DMS 273 treated with DMSO at 0.1 percent for 48 hours (cell line): ENCODE measurements at places on chromosomes 4 and X.
A peak's percentile ranks its signal among the peaks of the same experiment; 100 is the strongest.

DNA sequence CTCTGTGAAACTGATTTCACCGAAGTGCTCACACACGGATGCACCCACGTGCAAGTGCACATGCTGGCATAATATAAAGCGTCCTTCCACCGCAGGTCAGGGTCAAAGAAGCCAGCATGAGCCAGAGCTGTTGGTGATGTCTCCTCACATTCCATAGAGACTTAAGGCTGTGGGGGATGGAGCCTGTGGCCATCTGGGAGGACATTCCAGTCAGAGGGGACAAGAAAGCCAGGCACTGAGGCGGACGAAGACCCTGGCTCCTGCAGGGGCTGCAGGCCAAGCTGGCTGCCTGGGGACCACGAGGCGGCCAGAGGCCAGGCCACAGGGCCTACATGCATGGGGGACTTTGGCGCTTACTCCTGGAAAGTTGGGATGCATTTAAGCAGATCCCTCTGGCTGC is 7.7 kb downstream of the RNF212 start:
- no peak for DNase-seq

DNA sequence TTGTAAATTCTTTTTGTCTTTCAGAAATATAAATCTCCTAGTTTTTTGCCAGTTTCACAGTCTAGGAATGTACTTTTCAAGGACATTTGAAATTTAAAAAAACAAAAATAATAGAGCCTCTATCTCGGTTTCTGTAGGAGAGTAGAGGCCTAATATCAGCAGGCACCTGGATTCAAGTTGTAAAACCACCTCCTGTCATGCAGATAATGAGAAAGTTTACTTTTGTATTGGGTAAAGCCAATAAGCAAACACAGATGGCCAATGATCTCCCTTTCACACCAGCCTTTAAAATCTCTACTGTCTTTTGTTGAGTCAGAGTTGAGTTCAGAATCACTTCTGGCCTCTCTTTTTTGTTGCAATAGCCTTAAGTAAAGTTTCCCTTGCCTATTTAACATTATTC is 1499.9 kb downstream of the PCDH18 start:
- no peak for DNase-seq

DNA sequence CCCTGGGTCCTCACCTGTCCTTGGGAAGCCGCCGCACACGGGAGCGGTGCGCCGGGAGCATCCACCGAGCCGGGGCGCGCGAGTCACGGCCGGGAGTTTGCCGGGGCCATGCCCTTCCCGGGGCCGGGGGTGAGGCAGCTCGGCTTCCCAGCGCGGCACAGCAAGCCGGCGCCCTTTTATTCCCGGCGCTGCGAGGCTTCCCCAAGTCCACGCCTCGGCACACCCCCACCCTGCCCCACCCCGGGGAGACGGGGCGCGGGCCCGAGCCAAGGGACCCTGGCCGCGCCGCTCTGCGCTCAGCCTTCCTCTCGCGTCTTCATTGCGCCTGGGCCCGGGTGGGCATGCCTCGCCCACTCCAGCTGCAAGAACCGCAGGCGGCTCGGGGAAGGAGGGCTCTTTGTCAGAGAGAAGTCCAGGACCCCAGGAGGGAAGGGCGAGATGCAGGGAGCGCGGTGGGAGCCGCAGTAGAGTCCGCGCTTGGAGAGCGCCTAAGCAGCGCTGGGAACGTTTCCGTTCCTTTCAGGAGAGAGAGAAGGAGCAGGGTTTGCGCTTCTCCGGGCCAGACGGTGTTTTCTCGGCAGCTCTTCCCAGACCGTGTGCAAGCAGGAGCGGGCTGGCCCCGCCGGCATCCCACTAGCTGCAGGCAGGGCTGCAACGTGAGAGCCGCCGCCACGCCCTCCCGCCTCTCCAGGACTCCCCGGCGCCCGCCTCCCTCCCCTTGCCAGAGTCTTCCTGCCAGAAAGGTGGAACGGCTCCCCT is at the start of gene MXRA5:
Gene MXRA5, minus strand, starts transcription at position 152 of the 759 bp plus-strand sequence. CDS start 2,819 bp downstream, outside the sequence.
- DNase-seq, result peak; percentile 73

DNA sequence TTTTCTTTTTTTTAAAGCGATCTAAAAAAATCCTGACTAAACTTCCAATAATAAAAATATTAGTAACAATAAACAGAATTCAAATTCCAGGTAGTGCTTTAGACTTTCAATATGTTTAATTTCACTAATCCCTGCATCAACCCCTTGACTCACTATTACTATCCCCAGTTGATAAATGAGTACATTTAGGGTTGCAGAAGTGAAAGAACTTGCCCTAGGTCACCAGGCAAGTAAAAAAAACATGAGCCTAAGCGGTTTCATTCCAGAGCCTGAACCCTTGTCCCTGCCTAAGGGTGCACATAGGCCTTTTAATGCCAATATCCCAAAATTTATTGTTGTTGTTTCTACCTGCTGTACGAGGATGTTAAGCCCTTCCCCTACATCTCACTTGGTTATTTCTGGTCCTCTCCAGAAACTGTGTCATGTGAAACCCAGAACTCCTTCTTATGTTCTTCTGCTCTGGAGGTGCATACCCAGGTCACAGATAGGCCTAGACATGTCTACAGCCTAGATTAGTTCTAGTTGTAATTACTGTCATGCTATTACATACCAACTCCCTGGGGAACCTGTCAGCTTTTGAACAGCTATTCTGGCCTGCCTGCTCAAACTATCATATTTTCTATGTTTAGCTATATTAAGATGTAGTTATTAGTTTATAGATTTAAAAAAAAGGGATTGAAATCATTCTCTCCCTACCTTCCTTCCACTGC is 244.5 kb upstream of the PITX2 start:
- DNase-seq, result no peak

DNA sequence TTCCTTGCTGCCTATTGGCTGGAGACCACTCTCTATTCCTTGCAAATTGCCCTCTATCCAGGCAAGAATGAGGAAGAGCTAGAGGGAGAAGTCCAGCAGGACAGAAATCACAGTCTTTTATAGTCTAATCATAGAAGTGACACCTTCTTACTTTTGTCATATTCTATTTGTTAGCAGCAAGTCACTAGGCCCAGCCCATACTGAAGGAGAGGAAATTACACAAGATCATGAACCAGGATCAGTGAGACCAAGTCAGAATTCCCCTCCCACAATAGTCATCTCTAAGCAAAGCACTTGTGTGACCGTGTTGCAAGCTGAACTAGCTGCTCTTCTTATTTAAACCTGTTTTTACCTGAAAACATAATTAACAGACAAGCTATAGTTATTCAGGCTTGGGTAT is 317.7 kb downstream of the INPP4B start:
- DNase-seq, result no peak
